Activated naive CD4-positive, alpha-beta T cell treated with anti-CD3 and anti-CD28 coated beads, Interleukin-2, amount 10 ng/mL, durations not matched to agents 7 days and 5 days (primary cell): ENCODE measurements at places on chromosomes 11 and 22.

DNA sequence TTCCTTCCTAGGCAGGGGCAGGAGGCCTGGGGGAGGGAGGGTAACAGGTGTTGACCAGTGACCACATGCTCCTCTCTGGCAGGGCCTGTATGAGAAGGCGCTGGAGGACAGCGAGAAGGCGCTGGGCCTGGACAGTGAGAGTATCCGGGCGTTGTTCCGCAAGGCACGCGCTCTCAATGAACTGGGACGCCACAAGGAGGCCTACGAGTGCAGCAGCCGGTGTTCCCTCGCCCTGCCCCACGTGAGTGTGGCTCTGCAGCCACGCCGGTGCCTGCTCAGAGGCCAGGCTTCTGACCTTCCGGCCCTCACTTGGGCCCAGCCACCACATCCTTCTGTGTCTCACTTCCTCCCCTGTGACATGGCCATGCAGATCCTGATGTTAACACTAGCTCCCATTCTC is 25.8 kb downstream of the ZC3H7B start:
- no peak for DNase-seq

- no peak for DNase-seq
These were observed 59.0 kb downstream of the NCAPD3 start for GRCh38 chr11:134164490-134165370.

DNA sequence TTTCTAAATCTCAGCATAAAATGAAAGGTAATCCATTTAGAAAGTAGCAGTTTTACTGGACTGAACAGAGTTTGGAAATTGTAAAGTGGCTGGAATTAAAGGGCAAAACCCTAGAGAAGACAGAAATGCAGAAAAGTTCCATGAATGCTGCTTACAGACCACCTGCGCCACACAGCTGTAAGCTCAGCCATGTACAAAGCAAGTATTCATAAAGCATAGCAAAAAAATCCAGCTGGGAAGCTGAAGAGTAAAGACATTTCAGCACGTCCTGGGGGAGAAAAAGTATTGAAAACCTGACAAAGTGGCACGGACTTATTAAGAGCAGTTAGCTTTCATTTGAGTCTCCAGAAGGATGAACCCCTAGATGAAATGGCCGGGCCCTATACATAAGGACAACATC is 220.1 kb upstream of the CNTN5 start:
- DNase-seq = no peak

DNA sequence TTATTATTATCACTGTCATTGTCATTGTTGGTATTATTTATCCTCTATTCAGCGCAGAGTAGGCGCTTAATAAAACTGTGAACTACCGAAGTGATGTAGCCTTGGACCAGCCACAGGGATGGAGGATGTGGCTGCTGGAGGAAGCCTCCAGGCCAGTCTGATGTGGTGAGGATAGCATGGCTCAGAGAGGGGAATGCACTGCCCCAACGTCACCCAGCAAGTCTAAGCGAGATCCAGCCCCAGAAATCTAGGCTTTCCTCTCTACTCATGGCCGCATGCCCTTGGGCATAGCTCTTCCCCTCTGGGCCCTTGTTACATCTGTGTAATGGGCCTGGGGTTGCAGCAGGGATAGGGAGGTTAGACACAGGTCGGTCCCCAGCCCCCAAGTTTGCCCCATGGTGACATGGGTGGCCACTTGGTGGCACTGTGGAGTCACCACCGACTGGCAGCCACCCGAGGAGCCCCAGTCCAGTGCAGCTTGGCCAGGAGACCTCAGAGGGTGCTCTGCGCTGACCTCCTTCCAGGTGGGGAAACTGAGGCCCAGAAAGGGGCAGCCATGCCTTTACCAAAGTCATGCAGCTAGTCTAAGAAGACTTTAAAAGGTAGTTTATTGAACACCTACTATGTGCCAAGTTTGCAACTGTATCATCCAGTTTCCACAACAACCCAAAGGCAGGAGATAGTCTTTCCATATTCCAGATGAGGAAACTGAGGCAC is 395.7 kb downstream of the MN1 start:
- DNase-seq = peak; percentile 38

DNA sequence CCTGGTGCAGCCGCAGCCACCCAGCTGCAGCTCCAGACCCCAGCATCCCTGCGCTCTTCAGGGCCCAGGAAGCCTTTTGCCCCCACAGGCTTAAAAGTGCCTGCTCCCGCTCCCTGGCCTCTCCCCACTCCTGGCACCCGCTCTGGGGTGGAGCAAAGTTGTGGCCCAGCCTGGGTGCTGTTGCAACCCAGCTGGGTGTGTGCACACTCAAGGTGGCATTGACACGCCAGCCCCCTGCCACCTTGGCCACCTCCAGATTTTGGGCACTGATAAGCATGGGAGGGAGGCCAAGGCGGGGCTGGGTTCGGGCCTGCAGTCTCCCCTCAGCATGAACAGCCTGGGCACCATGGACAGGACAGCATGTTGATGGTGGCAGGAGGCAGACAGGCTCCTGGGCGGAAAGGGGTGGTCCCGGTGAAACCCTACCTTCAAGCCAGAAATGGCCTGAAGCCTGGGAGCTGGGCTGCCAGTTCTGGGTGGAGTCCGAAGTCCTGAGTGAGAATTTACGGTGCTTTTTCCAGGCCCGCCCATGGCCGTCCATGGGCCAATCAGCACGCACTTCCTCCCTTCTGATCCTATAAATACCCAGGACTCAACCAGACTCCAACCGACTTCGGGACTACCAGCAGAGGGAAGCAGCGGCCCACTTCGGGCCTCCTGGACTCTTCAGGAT is 23.6 kb upstream of the RNASEH2C start:
- DNase-seq = no peak

DNA sequence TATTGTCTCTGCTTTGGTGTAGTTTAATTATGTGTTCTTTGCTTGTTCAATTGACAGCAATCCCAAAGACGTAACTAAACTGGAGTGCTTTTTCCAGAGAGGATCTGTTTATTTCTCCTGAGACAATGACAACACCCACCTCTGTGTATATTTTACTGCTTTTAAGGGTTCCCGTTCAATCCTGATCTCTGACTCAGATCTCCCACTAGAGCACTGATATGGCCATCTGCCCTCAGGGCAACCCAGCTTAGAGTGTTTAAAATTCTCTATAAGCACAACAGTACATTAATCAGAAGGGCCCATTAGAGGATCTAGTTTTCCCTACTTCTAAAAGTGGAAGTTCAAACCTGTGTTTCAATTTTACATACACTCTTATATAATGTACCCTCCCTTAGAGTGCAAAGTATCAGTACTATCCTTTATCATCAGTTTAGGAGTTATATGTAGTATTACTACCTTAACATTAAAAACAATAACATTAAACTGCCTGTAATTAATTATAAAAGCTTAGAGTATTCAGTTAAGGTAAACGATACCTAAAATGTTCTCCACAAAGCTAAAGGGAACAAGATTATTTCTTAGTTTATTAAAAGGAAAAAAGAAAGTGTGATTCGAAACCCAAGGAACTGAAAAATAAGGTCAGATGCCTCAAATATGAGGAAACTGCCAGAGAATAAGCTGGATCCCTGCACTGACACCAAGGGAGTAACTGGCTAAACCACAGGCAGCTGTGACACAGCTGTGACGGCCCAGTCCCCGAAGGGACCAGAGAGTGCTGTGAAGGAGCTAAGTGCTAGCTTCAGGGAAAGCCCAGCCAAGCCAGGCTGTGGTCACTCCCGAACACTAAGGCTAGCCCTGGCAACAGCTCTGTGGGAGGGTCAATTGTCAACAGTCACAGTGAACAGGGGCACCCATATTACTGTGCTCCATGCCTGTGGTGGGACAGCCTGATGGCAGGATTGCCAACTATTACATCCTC is 15.2 kb downstream of the UFD1 start:
- DNase-seq = no peak

DNA sequence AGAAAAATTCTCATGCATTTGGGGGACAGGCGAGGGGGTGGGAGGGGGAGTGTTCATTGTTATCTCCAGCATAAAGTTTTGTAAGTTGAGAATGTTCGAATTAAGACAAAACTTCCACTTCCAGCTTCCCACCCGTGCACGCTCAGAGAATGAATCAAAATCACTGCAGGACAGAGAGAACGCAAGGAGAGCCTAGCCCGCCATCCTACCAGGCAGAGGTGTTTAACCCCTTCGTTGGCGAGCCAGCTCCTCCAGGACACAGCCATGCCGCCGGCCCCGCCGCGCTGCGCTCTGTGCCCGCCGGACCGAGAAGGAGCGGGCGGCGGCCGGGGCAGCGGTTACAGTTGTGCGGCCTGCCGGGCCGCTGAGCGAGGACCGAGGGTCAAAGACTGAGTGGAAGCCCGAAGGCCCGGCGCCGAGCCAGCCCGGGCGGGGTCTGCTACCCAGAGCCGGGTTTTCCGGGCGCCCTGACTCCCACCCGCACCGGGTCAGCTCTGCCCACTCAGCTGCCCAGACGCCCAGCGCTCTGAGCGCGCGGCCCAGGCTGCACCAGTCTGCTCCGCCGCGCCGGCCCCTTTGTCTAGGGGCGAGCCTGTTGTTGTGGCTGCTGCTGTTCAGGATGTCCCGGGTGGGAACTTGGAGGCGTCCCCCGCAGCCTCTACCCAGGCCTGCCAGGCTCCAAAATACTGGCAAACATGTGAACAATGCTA is at the start of gene NOX4:
Gene NOX4 (minus strand): TSS at position 395 of the 710 bp plus-strand sequence. CDS start 129 bp downstream, at position 266.
- DNase-seq = no peak

GRCh38 chr11:118092907-118093571 is 6.3 kb upstream of the SMIM35 start:
- no peak for DNase-seq

DNA sequence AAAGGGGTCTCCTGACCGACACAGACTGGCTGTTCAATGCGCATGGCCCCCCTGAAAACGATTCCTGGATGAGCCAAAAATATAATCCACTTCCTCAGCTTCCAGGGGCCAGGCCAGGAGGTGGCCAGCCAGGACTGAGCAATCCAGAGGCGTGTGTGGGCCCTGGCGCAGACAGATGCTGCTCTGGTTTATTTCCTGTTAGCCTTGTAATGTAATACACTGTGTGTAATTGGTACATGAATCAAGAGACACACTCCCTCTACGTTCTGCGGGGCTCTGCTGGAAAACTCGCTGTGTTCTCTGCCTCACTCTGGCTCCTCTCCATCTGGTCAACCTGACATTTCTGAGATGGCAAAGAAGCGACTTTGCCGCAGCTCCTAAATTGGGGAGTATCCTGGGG is 26.3 kb upstream of the ISX start:
- DNase-seq = no peak

GRCh38 chr11:116093065-116093464 is 588.9 kb upstream of the CADM1 start:
- DNase-seq = no peak

- DNase-seq = no peak
These were observed 200.6 kb downstream of the DBX1 start for GRCh38 chr11:19959648-19960059.

- no peak for DNase-seq
These were observed 97.0 kb downstream of the ST3GAL4 start for GRCh38 chr11:126452241-126453101.

- DNase-seq = peak; percentile 36
These were observed 311 bp downstream of the BRD1 start for GRCh38 chr22:49827271-49827852.

GRCh38 chr11:96075532-96075959 is 151.6 kb upstream of the MTMR2 start:
- no peak for DNase-seq
